ENCODE measurements at places on chromosomes 13 and 19. TPM values are rescaled to one million over a fixed set of nuclear protein-coding genes. Genes with fewer than 3 reads are reported as not detected.
A peak's percentile ranks its signal among the peaks of the same experiment; 100 is the strongest.

DNA sequence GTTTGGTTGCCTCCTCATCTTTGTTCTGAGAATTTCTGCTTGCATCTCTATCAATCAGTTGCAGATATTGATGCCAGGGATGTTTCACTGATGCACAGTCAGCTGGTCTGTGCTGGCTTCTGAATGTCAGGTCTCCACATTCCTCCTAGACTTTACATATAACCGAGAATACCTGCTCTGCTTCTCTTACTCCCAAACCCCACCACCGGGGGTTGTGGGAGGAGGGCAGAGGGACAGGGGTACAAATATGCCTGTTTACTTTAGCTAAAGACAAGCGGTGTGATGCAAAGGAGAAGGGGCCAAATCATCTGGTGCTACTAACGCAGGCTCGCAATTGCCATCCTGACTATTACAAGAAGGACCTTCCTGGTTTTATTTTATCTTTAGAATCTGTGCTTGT lies 17.4 kb upstream of the KLHL1 start:
- no peaks in the 10 kb centered on the region for H3K27me3 ChIP-seq
- no peaks in the 10 kb centered on the region for H3K4me1 ChIP-seq
- H3K36me3 ChIP-seq: no peaks in the 10 kb centered on the region

Gene BEST2
- total RNA-seq: not detected

- H3K27me3 ChIP-seq: peaks cover 20% of the 10 kb centered on the region
- H3K27ac ChIP-seq: no peak overlapping the region
- no peak overlapping the region for H3K4me3 ChIP-seq
- no peak for DNase-seq
- H3K4me1 ChIP-seq: peaks cover 12% of the 10 kb centered on the region
These were observed 9.1 kb downstream of the COMP start for GRCh38 chr19:18781885-18782527.

GRCh38 chr19:35389192-35389861 lies 18.5 kb downstream of the GPR42 start:
- H3K4me1 ChIP-seq: no peaks in the 10 kb centered on the region
- peaks cover 5% of the 10 kb centered on the region for H3K36me3 ChIP-seq
- DNase-seq: no peak
- no peak overlapping the region for H3K4me3 ChIP-seq
- H3K27me3 ChIP-seq: peaks cover 2% of the 10 kb centered on the region

GRCh38 chr13:93561576-93562225 lies 335.1 kb downstream of the GPC6 start:
- H3K4me3 ChIP-seq: no peak overlapping the region
- H3K27ac ChIP-seq: no peak overlapping the region
- no peaks in the 10 kb centered on the region for H3K27me3 ChIP-seq
- no peak for DNase-seq
- no peaks in the 10 kb centered on the region for H3K4me1 ChIP-seq
- H3K36me3 ChIP-seq: no peaks in the 10 kb centered on the region

- H3K4me1 ChIP-seq: peaks cover 17% of the 10 kb centered on the region
- H3K4me3 ChIP-seq: no peak overlapping the region
- peaks cover 56% of the 10 kb centered on the region for H3K27me3 ChIP-seq
- no peaks in the 10 kb centered on the region for H3K36me3 ChIP-seq
These were observed 6.5 kb downstream of the MAB21L1 start for GRCh38 chr13:35469806-35470525.

DNA sequence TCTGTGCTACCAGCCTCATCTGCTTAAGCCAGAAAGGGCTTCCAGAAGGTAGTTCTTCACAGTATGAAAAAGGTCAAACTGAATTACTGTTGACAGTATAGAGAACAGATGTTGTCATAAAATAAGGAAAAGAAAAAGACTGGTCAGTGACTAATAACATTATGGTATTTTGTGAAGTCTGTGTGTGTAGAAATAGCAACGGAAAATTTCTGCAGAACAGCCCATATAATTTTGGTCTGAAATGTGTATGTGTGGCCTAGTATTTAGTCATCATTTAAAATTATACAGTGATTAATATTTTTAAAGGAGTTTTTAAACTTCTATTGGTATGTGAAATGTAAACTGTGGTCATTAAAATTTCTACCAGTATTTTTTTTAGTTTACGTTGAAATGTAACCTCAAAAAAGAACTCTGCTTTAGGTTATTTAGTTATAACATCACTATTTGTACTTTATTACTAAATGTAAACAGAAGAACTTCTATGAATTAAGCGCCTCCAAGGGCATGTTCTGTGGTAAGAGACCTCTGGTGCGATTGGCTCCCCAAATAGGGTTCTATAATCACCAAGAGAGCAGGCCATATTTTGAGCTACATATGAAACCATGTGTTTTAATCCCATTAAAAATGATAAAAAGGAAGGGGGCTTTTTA lies 3.3 kb upstream of the GPR183 start:
- peaks cover 66% of the 10 kb centered on the region for H3K36me3 ChIP-seq
- no peak overlapping the region for H3K4me3 ChIP-seq
- no peaks in the 10 kb centered on the region for H3K27me3 ChIP-seq
- H3K27ac ChIP-seq: peak overlapping the region; percentile 65
- H3K4me1 ChIP-seq: peaks cover 82% of the 10 kb centered on the region
- DNase-seq: no peak

GRCh38 chr13:90014038-90014437 lies 1333.4 kb upstream of the MIR17HG start:
- H3K36me3 ChIP-seq: no peaks in the 10 kb centered on the region
- H3K4me1 ChIP-seq: no peaks in the 10 kb centered on the region
- no peak for DNase-seq
- H3K27me3 ChIP-seq: no peaks in the 10 kb centered on the region
- H3K4me3 ChIP-seq: no peak overlapping the region

GRCh38 chr19:10105509-10106099 lies 558 bp upstream of the PPAN start:
- H3K27ac ChIP-seq: peak overlapping the region; percentile 95
- peaks cover 32% of the 10 kb centered on the region for H3K36me3 ChIP-seq
- no peaks in the 10 kb centered on the region for H3K27me3 ChIP-seq
- peak overlapping the region; percentile 83 for H3K4me3 ChIP-seq

Data from activated CD4-positive, alpha-beta T cell treated with anti-CD3 and anti-CD28 coated beads, Interleukin-2, amount 10 ng/mL, durations not matched to agents 7 days and 5 days (primary cell).